ENCODE measurements at places on chromosomes 1 and 21. TPM values are rescaled to one million over a fixed set of nuclear protein-coding genes. Genes with fewer than 3 reads are reported as not detected.
A peak's percentile ranks its signal among the peaks of the same experiment; 100 is the strongest.

DNA sequence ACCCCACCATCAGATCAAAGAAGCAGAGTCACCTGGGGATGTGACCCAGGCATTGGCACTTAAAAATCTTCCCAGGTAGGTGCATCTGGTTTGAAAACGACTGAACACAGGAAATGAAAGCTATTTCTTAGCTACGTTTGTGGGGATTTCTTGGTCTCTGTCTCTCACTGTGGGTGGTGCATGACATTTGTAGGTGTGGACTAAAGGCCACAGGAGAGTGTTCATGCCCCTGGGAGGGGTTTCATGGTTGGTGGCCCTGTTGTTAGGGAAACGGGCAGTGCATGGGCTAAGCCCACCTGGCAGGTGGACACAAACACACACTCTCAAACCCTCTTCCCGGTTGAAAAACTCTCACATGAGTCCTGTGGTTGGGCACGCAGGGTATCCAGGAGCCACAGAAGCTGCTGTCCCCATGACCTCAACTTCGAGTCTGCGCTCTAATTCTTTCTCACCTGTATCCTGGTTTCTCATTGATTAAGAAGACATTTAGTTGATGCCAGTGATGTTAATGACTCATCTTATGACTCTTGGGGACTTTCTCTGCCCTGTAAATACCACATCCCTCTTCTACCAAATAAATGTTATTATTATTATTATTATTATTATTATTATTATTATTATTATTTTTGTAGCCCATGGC, 119.4 kb downstream of the MRPS6 start:
- no peak for DNase-seq

The CASQ1 gene
- 0.51 TPM for total RNA-seq

DNA sequence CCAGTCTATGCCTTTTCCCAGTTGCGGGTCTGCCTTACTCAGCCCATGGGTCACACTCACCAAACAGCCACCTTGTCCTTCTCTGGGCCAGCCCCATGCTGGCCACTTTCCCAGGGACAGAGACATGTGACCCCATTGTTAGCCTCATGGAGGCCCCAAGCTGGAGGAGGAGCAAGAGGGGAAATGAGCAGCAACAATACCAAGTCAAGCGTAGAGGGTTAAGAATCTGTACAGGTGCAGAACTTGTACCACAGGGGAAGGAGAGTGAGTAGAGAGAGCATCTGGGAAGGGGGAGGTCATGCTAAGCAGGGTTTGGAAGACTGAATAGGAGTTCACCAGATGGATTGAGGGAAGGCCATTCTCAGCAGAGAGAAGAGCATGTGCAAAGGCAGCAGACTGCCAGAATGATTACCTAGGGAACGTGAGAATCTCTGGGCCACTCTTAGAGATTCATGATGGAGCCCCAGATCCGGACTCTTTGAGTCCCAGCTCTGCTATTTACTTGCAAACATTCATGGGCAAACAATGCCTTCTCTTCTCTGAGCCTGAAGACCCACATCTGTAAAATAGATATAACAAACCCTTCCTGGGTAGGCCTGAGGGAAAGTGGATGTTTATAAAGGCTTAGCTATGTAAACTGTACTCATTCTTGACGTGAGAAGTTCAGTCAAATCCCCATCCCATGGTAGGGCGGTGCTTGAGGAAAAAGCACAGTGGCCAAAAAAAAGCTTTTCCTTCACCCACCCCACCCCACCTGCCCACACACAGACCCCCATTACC, 2.8 kb upstream of the SLC2A1 start:
- DNase-seq, result no peak

The FCRLB gene
- total RNA-seq, result 14.5 TPM

- DNase-seq, result peak; percentile 58
These were observed 21.9 kb downstream of the ERRFI1 start for GRCh38 chr1:8004113-8004802.

DNA sequence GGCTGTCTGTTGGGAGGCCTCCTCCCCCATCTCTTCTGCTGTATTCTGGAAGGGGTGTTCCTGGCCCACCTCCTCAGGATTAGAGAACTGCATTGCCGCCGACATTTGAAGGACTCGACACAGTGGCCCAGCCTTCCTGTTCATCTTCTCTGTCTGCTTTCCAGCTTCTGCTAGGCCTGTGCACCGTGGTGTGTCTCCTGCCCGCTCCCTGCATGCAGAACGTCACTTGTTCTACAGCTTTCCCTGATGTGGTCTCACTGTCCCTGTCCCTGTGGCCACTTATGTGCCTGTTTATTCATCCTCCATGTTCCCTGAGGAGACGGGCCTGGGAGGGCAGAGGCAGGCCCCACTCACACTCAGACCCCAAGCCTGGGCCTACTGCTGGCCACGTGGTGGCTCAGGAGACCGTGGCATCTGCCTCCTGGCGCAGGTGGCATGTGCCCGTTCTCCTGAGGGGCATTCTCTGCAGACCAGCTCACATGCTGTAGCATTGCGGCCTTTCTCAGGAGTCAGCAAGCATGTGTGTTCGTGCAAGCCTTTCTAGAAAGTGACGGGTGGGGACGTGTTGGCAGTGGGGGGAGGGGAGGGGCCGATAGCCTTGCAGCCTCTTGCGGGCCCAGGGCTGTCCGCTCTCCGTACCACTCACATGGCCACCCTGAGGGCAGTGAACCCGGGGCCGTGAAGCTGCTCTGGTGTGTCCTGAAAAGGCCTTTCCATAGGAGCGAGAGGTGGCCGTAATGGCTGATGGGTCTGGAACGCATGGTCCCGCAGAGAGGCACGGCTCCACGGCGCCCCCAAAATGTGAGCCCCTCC, 35.9 kb downstream of the POFUT2 start:
- no peak for DNase-seq

DNA sequence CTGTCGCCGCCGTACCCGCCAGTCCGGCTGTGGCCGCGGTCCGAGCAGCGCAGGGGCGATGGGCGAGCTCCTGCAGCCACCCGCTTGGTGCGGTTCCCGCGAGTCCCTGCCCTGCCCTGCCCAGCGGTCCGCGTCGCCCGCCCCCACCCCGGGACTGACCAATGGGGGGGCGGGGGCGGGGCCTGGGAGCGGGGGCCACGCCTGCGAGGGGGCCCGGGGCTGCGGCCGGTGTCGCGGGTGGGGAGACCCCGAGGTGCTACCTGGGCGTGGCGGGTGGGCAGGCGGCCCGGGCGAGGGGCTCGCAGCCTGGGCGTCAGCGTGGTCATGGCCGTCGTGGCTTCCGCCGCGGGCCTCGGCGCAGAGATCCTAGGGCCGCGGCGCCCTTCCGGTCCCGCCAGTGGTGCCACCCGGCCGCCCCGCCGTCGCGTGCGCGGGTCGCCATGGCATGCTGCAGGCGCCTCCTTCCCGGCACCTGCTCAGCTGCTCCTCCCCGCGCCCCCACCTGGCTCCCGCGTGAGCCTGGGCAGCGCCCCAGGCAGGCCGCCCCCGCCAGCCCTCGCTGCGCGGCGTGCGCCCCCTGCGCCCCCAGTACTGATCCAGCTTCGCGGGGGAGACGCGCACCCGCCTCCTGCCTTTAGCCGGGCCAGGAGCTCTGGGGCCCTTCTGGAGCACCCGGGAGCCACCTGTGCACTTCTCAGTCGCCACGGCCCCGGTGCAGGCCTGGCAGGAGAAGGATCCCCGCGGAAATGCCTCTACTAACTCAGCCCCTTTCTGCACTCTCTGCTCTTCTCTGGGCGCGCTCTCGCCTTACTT, at the start of gene BMP8B:
TSS of gene BMP8B (minus strand) at position 108 of the 813 bp plus-strand sequence. CDS start 380 bp downstream, outside the sequence.
- peak; percentile 44 for DNase-seq

- peak; percentile 59 for DNase-seq
These were observed 345 bp downstream of the SLX9 start for GRCh38 chr21:44940116-44940631.

All from GM23248 (cell line).